ENCODE measurements at places on chromosomes 2 and 18.
A peak's percentile ranks its signal among the peaks of the same experiment; 100 is the strongest.

DNA sequence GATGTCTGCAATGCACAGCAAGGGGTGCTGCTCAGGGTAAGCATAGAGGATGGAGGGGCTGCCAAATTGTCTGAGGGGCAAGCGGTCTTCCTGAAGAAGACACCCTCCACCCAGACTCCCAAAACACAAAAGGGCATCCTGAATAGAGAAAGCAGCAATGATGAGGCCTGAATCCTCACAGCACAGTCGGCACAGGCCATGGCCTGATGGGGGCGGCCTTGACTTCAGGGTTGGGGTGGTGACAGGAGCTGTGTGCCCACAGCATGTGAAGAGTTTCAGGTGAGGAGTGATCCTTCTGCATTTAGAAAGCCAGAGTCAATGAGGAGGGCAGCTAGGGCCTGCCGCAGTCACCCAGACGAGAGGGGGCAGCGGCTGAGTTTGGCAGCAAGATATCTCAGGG, 159.4 kb downstream of the GALNT14 start:
- DNase-seq = no peak

GRCh38 chr18:59646228-59646962, 50.8 kb downstream of the CCBE1 start:
- no peak for DNase-seq

DNA sequence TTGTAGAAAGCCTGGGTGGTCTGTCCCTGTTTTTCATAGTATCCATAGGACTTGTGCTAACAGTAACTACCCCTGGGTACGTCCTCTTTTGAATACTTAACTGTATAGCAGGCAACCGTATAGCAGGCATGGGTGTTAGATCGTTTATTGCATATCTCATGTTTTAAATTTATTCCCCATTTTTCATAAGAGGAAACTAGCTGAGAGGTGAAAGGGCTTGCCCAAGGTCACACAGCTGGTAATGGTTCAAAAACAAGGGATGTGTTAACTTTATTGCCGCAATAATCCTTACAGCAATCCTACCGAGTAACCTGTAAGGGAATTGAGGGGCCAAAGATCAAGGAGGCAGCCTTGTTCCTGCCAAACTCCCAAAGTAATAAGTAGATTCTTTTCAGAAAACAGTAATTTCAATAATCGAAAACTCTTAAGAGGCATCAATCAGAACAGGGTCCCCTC, 990 bp upstream of the MGAT4A start:
- no peak for DNase-seq

- DNase-seq = no peak
These were observed 452.1 kb upstream of the ST6GAL2 start for GRCh38 chr2:107338059-107338458.

DNA sequence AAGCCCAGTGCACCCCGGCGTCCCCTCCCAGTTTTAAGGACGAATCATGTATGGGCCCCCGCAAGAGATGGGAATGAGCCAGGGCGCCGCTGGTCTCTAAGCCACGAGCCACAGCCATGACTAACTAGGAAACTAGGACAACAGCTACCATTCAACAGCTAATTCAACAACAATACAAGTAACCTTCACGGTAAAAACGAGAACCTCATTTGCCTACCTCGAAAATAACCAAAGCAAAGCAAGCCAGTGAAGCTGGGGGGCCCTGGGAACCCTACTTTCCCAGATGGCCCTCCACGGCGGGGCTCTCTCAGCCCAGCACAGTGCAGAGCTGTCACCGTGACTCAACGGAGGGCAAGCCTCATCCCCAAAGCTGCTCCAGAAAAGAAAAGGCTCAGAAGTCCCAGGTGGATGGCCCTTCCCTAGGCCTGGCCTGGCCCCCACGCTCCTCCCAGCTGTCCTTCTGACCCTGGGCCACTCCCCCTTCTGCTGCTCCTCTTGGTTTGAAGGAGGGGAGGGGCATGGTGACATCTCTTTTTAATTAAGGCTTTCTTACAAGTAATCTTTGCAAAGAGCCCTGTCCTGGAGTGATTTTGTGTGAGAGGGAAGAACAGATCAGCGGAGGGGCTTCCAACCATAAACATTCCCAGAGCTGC, 126.3 kb downstream of the HDAC4 start:
- DNase-seq = peak; percentile 64

GRCh38 chr2:142794850-142795249, 82.6 kb upstream of the KYNU start:
- no peak for DNase-seq

- no peak for DNase-seq
These were observed 31.8 kb upstream of the IMP4 start for GRCh38 chr2:130310881-130311280.

DNA sequence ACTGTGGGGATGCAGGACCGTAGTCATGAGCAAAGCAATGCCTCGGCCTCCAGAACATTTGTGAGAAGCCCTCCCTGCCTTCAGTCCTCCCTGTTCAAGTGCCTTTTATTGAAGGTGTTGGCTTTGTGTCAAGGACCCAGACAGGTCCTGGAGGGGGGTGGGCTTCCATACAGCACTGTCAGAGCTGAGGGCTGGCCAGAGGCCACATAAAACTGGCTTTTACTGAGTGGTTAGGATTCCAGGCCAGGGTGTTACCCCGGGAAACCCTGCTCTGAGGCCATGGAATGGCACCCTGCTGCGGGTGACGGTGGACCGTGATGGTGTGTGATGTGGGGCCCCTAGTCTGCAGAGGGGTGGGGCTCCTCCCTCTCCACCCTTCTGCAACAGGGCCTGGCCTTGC, 41.6 kb downstream of the TOGARAM2 start:
- DNase-seq = no peak

- DNase-seq = peak; percentile 6
These were observed at the start of gene TYMS for GRCh38 chr18:657311-658000. TYMS (plus strand) TSS chr18:657653; CDS start chr18:657743, 90 bp downstream.

DNA sequence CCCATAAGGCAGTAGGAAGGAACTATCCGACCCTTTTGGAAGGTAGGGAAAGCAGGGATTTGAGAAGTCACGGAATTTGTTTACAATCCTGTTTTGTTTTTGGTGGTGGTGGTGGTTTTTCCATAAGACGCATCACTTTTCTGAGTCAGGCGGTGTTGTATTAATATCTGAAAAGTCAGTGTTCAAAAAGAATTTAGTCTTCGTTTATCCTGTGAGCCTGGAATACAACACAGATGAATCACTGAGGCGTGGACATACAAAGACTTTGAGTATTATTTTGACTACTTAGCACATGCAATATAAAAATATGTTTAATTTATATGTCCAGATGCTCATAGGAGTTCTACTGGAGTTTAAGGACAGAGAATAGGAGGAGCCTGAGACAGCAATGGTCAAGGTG, 785 bp downstream of the ZNF892 start:
- DNase-seq = no peak

GRCh38 chr2:97754690-97755346, 41.4 kb downstream of the ZAP70 start:
- no peak for DNase-seq

DNA sequence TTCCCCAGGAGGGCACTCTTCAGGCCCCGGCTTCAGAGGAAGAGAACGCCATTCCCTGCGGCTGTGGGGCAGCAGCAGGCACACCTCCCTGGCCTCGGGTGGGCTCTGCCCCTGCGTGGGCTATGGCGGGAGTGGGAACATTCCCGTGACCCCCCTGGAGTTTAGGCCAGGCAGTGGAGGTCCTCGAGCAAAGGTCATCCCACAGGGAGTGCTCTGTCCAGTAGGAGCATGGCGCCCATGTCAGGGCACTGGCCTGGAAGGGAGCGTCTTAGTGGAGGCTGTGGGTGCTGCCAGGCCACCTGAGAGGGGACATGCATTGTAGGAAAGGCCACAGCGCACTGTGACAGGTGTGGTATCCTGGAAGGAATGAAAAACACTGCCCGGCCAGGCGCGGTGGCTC, 9.2 kb upstream of the NFATC1 start:
- no peak for DNase-seq

GRCh38 chr2:195202163-195202845, 454.7 kb upstream of the SLC39A10 start:
- DNase-seq = no peak

DNA sequence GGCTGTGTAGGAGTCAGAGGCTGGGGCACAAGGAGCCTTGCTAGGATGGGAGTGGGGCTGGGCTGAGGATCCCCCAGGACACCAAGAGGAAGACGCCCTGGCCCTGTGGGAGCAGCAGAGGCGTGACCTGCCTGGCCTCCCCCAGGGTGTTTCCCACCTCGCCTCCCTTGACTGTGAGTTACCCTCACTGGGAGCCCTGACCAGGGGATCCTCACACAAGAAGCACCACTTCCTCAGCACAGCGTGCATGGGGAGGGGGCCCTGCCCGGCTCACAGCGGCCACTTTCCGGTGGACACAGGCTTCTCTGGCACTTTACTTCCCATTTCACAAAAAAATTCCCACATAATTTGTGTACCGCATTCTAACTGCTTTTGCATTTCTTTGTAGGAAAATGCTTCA, 187.7 kb downstream of the EIPR1 start:
- DNase-seq = no peak

DNA sequence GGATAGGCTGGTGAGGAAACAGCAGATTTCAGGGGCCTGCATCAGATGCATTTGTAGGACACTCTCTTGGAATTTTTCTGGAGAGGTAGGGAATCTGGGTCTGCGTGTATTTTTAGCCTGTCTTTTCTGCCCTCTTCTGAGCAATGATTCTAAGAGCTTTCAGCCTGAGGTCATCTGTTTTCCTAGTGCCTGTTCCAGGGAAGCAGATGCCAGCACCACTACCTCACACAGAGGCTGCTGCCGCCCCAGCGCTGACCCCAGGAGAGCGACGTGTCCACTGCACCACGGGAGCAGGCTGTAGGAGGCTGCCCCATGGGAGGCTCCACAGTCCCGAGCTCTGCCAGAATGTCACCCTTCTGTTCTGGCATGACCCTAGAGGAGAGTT, 316.5 kb downstream of the CYP26B1 start:
- peak; percentile 91 for DNase-seq

- no peak for DNase-seq
These were observed 1501.6 kb upstream of the SLC39A10 start for GRCh38 chr2:194155431-194155830.

DNA sequence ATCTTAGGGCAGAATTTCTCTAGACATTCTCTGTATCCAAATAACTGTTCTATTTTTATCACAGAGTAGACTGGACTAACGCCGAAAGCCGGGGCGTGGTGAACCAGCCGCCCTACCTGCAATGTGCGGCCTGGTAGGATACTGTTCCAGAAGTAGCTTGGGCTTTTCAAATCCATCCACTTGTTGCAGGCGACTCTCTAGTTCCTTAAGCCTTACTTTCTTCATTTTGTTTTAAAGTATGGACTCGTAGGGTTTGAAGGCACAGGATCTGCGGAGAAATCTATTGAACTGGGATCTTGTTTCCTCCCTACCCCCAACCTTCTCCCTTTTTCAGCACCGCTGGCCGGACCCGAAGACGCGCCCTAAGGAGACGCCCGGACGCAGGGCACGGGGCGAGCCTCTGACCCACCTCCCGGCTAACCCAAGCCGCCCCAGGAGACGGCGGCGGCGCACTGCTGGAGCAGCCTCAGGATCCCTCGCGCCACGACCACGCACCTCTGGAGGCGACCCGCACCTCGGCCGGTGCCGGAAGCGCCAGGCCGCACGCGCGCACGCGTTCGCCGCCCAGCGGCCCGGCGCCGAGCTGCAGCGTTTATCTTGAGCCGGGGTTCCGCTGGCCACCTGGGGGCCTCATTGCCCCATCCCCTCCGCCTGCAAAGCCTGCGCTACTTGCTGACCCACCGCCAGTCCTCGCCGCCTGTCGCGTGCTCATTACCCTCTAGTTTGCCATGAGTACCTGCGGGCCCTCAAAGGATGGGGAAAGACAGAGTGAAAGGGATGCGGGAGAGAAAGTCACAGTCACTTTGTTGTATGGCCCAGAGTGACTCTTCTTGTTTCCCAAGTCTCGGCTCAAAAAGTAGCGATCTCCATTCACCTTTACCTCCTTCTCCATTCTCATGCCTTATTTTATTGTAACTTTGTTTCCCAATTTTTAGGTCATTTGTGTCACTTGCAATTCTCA, at the start of gene METTL5:
TSS of gene METTL5 (minus strand) at position 533 of the 961 bp plus-strand sequence. CDS start at position 225, 308 bp downstream.
- no peak for DNase-seq

DNA sequence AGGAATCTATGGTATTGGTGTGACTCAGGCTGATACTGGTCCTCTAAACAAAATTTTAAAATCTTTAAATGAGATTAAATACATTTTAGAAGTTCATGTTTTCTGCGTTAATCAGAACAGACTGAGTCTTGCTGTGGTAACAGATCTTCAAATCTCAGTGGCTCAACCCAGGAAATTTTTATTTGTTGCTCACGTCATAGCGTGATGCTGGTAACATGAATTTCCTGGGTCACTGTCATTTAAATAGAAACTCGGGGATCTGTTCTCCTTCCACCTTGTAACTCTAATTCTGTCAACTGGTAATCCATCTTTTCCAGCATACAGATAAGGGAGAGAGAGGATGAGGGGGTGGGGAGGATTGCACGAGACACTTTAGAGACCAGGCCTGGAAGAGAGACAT, 90.0 kb downstream of the CDC42EP3 start:
- DNase-seq = no peak

DNA sequence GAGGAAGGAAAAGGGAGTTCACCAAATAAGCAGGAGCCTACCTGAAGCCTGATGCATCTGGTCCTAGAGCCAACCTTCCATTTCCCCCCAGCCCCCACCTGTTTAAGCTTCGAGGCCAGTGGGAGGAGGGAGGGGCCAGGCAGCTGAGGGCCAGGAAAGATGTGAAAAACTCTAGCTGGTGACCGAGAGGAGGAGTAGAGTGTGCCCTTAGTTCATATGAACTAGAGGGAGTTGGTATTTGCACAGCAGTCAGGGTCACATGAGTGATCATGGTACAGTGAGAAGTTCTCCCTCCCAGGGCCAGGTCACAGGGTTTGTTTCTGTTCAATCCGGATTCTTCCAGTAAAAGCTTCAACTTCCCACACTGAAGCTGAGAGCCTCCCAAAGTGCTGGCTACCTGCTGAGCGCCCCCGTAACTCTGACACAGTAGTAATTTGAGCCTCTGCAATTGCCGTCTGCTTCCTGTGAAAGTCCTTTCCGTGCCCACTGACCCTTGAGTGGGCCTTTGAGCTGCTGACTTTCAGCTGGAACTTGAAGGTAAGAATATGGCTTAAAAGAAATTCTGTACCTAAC, at the start of gene SULT1C2:
TSS of gene SULT1C2 (plus strand) at position 362 of the 573 bp plus-strand sequence. CDS start 4,773 bp downstream, outside the sequence.
- DNase-seq = no peak

- no peak for DNase-seq
These were observed 50.8 kb downstream of the PID1 start for GRCh38 chr2:229220254-229220653.

DNA sequence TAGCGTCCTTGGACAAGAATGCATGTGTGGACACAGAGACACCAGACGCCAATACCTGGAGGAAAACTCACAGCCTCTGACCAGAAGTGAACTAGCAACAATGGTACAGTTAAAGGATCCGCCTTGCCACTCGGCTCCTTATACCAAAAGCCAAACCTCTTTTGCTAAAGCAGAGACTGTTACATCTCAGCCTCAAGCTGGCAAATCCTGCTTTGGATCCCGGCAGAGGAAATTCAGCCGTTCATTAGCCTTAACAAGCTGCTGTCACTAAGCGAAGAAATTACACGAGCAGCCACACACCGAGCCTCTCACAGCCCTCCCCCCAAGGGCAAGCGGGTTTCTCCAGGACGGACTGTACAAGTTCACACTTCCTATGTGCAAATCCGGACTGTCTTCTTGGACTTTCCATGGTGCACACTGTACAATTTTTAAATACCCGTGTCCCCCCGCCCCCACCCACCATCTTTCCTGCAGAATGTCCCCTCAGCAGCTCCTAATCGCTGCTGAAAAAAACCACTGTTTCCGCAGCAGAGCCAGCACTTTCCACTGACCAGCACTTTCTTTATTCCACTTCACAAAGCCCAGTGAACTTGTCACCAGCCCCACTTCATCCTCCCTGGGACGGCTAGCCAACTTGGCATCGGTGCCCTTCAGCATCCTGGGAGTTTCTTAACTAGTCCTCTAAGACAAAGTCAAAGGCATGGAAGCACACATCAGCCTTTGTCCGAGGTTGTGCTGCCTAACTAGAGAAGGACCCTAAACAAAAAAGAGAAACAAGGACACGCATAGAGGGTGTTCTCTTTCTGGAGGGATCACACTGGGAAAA, 1.5 kb downstream of the KLF7 start:
- DNase-seq = no peak

Data from GM04503 (cell line).